ENCODE measurements at places on chromosomes 12 and 14.

- no peak for DNase-seq
These were observed 56.7 kb downstream of the NTF3 start for GRCh38 chr12:5488626-5488955.

- DNase-seq, result no peak
These were observed 45.8 kb upstream of the FGD4 start for GRCh38 chr12:32353540-32353939.

DNA sequence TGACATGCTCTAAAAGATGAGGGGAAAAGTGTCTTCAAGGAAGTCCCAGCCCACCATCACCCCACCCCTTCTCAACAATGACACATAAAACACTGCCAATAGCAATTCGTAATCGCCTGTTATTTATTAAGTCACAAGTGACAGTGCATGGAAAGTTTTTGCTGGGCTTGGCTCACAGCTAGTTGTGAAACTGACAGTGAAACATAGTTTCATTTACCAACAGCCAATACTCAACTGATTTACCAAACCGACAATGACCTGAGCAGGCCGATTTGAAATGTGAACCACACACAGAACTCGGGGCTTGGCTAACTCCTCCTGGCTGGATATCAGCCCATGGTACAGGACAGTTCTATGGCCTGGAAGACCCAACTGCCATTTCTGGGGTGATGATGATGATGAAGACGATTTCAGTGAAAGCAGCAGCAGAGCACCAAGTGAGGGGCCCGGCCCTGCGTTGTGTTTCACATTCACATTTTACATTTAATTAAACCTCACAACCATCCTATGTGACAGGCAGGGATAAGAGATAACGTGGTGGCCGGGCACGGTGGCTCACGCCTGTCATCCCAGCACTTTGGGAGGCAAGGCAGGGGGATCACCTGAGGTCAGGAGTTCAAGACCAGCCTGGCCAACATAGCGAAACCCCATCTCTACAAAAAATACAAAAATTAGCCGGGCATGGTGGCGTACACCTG, 42.7 kb downstream of the CAMKK2 start:
- no peak for DNase-seq

- peak; percentile 77 for DNase-seq
These were observed 8.1 kb downstream of the GAPDH start for GRCh38 chr12:6542209-6543009.

- no peak for DNase-seq
These were observed 123.4 kb downstream of the FSCB start for GRCh38 chr14:44383636-44384035.

DNA sequence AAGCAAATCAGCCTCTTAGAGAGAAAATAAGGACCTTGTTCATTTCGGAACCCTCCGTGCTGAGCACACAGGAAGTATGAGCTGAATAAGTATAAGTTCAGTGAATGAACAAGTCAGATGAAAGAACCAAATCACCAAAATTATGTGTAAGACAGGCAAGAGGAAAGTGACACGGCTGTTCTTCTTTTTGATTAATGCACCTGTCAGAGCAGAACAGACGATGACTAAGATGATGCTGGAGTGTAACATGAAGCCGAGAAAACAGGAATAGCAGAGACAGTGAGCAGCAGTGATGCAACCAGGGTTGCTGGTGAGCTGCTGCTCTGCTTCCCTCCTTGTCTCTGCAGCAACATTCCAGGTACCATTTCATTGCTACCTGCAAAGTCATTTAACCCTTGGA, 861.1 kb downstream of the GALC start:
- DNase-seq, result peak; percentile 27

DNA sequence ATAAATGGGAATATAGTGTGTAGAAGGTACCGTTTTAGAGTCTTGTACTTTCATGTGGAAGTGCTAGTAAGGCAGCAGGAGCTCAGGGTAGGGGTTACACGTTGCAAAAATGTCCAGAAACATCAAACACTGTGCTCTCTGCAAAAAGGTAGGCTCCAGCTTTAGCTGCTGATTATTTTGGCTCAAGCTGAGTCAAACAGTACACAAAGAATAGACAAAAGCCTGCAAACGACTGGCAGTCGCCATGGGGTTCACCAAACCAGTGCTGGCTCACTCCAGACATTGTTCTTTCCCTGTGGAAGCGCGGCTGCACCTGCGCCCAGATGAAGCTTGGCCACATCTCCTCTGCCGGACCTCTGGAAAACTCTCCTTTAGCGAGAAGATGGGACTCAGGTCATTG, 45.3 kb upstream of the NAA30 start:
- DNase-seq, result no peak

DNA sequence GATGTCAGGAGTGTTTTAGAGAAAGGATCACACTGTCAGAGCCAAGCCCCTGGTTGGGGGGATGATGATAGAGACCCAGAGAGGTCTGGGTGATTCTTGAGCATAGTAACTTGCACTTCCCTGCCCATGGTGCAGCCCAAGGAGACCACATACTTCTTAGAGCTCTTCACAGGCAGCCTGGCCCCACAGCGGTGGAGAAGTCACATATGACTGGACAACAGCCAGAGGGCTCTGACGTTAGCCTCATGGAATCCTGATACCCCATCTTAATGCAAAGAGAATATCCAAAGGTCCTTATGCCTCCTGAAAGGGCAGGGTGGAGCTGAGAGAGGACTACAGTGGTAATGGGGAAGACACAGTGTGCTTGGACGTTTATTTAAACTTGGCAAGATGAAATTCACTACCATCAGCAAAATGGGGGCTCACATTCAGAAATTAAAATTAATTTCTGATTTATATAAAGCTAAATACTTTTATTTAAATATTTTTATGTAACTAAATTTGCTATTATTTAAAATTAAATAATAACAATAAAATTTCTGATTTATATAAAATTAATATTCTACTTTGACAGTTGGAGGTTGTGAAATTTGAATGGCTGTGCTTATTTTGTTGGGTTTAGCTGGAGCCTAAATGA, 131.3 kb downstream of the KTN1 start:
- no peak for DNase-seq

GRCh38 chr12:25376407-25376806, 125.7 kb upstream of the KRAS start:
- DNase-seq, result no peak

- DNase-seq, result no peak
These were observed 16.9 kb upstream of the DUSP6 start for GRCh38 chr12:89369166-89369565.

GRCh38 chr12:96912261-96912660, 5.2 kb downstream of the NEDD1 start:
- DNase-seq, result no peak

- no peak for DNase-seq
These were observed 804.5 kb downstream of the NRXN3 start for GRCh38 chr14:78974691-78975090.

- no peak for DNase-seq
These were observed 230.8 kb upstream of the NPAS3 start for GRCh38 chr14:32707742-32708500.

GRCh38 chr14:103510724-103511693, 11.6 kb downstream of the CKB start:
- no peak for DNase-seq

- peak; percentile 40 for DNase-seq
These were observed 53.3 kb downstream of the RBM19 start for GRCh38 chr12:113912760-113913329.

- no peak for DNase-seq
These were observed 8.9 kb downstream of the FAM186A start for GRCh38 chr12:50387487-50387886.

DNA sequence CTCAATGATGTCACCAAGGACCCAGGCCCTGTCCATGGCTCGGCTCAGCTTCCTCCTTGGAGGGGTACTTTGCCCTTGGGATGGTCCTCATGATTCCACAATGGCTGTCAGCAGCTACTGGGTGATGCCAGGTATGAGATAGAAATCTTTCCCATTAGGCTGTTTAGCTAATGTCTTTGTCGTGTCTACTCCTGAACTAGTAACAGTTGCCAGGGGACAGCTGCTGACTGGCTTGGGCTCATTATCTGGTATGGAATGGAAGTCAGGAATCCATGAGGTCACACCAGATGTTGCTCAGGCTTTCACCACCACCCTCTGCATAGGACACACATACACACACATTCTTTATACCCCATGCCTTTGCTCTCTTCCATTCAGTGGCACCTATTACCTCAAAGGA, 9.2 kb downstream of the PRPH start:
- peak; percentile 36 for DNase-seq

DNA sequence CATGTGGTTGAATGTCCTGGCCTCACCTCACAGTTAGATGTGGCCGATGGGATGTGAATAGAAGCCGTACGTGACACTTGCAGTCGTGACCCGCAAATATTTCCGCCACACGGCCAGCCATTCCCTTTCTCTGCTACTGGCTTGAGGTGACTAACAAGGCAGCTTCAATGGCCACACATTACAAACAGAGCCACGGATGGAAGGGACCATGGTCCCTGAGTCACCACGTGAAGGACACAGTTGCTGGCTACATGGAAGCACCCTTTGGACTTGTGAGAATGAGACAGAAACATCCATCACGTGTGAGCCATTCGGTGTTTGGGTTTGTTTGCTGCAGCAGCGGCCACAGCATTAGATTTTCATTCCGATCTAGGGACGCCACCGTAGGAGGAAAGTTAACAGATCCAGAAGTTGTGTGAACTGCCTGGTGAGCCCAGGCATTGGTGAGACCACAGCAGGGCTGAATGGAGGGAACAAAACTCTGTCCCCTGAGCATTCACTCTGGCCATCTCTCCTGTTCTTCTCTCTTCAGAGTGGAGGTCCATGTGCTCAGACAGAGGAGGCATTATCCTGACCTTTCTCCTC, 33.5 kb upstream of the ADGRD1 start:
- no peak for DNase-seq

- no peak for DNase-seq
These were observed 193.8 kb upstream of the ARID2 start for GRCh38 chr12:45535610-45536180.

- no peak for DNase-seq
These were observed 23.9 kb downstream of the TC2N start for GRCh38 chr14:91843437-91843836.

DNA sequence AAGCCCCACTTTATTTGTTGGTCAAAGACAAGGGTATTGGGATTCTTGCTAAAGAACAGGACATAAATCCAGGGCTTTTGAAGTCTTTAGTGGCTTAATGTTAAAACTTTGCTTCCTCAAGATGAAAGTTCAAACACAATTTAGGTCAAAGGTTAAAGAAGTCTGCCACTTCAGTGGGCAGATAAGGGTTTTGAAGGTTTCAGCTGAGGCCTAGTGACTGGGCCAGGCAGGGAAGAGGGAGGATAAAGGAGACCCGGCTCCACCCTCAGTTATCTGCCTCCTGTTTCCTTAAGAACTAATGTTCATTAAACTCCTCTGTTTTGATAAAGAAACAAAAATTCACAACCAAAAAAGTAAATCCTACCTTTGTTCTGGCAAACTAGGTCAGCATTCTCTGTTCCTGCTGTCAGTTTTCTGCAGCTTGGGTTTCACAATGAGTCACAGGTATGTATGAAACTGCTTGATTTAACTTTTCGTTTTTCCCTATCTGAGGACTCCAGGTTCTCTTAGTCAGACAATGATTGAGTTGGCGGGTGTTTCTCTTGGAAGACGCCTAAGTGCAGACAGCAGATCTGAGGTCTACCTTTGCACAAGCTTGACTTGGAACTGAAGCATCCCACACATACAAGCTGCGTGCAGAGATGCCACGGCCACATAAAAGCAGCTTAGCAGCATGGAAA, 208.3 kb downstream of the EXOC5 start:
- no peak for DNase-seq

DNA sequence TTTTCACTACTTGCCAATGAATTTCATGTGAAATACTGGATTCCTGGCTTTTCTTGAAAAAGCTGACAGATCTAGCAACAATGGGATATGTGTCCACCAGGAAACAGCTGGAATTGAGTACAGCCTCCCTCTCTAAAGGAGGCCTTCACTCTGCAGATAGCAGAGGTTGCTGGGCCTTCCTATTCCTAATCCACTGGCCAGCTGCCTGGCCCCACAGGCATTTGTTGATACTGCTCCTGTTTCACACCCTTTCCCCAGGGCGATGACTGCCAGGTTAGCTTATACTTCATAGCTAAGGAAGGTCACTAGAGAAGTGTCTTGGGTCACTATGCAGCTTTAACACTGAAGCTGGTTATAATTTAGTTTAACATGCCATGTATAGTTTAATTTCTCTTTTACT, 87.5 kb upstream of the PDZRN4 start:
- no peak for DNase-seq

DNA sequence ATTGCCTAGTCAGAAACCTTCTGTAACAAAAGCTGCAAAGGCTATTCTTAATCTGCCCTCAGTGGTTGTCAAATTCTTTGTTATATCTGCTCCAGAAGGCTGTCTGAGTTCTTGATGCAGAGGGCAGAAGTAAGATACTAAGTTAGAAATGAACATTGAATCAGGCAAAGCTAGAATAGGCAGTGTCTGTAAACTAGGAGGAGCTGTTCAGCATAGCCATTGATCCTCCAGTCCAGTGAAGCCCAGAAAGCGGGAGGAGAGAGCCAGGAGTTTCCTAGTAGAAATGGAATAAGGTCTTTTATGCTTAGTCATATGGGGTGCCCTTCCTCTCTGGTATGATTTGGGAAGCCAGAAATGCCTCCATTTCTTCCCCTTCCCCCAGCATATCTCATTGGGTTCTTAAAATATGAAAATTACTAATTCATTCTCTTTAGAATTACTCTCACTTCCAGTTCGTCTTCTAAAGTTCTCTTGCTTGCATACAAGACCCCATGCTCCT, 76.2 kb downstream of the APAF1 start:
- DNase-seq, result no peak

GRCh38 chr12:55931780-55932550, 1.0 kb downstream of the DGKA start:
- DNase-seq, result no peak

GRCh38 chr12:57837864-57838562, 8.5 kb downstream of the CTDSP2 start:
- no peak for DNase-seq

DNA sequence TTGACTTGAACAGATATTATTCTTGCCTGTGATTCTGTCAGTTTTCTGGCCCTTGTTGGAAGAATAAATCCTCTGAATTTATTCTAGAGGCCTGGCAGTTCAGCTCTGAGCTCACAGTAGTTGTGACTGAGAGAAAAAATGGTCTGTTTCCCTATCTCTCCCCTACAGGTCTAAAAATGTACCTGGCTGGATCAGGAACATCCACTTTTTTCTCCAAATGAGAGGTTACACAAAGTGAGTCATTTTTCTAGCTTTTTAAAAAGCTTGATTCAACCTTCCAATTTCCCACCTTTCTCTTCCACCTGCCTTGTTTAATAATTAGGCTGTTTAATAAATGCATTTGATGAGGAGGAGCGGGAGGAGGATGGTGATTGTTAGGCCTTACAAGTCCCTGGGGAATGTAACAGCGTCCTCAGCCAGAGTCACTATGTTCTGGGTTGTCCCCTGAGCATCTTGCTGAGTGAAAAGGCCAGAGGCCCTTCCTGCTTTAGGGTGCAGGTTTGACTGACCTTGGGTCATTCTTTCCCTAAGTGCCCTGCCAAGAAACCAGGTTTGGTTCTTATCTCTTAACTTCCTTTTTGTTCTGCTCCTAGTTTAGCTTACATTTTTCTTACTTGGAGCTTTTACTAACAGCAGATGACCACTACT, 91.7 kb upstream of the FUT8 start:
- DNase-seq, result no peak

GRCh38 chr14:31029016-31029970, 3.1 kb upstream of the STRN3 start:
- no peak for DNase-seq

GRCh38 chr12:62717643-62718042, 217.3 kb downstream of the PPM1H start:
- no peak for DNase-seq
